Tibial artery (tissue), 4 donors: ENCODE measurements at places on chromosomes 2 and 18.

- no peak overlapping the region for H3K4me3 ChIP-seq
- H3K4me1 ChIP-seq: peaks cover 69% of the 10 kb centered on the region
- no peak for DNase-seq
- H3K36me3 ChIP-seq: peaks cover 10% of the 10 kb centered on the region
Measured at GRCh38 chr2:217944923-217945322, 57.9 kb downstream of the TNS1 start.

DNA sequence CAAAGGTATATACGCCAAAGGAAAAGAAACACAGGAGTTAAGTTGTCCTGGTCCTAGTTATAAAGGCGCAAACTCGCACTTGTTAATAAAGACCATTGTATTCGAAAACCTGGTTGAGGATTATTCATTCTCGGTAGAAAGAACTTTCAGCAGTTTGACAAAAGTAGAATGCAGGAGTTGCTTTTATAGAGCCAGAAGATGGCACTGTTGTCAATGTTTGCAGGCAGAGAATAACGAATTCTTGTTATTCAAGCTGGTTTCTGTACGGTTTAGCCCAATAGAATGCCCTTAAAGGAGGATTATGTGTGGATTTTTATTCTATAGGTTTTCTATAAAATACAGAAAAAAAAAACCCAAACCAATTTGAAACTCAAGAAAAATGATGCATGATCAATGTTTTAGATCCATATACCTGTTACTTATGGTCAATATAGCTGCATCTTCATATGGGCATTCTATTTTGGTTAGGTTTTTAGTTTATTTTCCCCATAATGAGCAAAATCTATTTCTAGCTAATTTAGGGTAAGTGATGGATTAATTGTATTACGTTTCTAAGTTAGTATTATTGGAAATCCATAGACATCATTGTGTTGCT, 510.3 kb downstream of the PLCL1 start:
- no peak overlapping the region for H3K27ac ChIP-seq
- H3K4me3 ChIP-seq: no peak overlapping the region
- no peaks in the 10 kb centered on the region for H3K36me3 ChIP-seq

DNA sequence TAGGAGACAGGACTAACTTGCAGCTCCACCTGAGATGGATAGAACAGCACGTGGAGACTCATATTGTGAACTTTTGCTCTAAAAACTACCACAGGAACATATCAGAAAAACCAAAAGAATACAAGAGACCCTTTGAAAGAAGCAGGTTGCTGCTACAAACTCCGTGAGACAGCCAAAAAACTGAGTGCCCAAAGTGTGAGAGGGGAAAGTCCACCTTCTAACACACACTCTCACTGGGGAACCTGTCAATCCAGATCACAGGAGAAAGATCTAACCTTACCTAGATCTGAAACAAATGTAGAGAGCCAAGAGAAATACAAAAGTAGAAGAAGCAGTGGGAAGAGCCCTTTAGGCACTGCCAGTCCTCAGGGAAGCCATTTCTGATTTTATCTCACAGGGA, 46.3 kb upstream of the SPOPL start:
- no peaks in the 10 kb centered on the region for H3K36me3 ChIP-seq
- no peak overlapping the region for H3K4me3 ChIP-seq
- no peak overlapping the region for H3K27ac ChIP-seq

GRCh38 chr2:223227338-223227737, 175.3 kb downstream of the KCNE4 start:
- H3K4me1 ChIP-seq: peaks cover 4% of the 10 kb centered on the region
- H3K27me3 ChIP-seq: no peaks in the 10 kb centered on the region
- H3K27ac ChIP-seq: no peak overlapping the region
- no peak for DNase-seq

DNA sequence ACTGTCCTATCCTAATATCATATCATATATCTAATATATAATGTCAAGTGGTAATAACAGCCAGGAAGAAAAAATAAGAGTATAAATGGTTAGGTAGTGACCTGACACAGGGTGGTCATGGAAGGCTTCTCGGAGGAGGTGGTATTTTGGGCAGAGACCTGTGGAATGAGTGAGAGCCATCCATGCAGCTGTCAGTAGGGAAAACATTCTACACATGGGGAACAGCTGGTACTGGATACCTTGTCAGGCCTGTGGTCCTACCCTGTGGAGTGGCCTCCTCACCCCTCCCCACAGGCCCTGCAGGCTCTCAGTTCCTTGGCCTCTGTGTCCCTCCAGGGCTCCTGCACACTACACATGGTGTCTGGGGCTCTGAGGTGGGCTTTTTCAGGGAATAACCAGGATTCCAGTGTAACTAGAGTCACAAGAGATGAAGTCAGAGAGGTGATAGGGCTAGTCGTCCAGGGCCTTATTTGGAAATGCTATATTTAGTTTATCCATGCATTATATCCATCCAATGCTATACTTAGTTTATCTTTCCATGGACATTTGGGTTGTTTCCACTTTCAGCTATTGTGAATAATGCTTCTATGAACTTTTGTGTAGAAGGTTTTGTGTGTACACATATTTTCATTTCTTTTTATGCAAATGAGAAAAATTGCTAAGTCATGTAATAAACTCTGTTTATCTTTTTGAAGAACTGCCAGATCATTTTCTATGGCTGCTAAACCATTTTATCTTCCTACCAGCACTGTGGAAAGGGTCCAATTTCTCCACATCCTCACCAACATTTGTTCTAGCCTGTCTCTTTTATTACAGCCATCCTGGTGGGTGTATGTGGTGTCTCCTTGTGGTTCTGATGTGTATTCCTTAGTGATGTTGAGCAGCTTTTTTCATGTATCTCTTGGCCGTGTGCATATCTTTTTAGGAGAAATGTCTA, 75.6 kb downstream of the TPGS2 start:
- H3K27ac ChIP-seq: peak overlapping the region; percentile 40
- H3K4me3 ChIP-seq: no peak overlapping the region
- H3K36me3 ChIP-seq: no peaks in the 10 kb centered on the region

DNA sequence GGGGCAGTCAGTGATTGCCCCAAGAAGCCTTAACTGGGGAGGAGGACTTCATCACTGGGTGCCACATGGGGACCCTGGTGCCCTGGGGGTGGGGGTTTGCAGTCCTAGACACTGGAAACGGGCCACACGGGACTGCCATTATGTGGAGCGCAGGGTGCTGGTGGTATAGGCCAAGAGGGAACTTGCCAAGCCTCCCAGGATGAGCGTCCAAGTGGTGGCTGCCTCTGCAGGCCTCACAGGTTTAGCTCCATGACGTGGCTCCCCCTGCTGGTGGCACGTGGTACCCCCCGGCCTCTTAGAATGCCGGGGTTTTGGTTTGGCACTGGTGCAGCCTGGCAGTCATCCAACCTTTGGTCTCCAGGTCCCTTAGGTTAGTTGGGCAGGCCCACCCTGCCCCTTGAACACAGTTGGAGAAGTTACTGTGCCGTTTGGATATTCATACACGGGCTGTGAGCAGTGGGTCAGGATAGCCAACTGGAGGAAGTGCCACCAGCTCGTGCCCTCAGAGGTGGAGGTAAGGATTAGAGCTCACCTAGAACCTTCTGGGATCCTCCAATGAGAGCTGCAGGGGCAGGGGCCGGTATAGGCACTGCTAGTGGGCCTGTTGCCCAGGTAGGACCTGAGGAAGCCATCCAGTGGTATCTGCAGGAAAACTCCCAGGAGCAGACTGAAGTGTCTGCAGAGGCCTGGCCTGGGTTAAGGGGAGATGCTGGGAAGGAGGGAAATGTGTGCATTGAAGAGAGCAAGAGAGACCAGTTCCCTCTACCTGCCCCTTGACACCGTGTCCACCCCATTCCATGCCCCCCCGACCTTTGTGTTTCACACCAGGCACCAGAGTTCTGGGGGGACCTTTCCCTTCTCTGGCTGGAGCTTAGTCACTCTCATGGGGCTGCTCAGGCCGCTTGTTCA, 5.7 kb downstream of the PTMA start:
- H3K36me3 ChIP-seq: peaks cover 17% of the 10 kb centered on the region
- peak overlapping the region; percentile 51 for H3K27ac ChIP-seq
- H3K4me1 ChIP-seq: peaks cover 48% of the 10 kb centered on the region
- H3K4me3 ChIP-seq: no peak overlapping the region
- H3K27me3 ChIP-seq: no peaks in the 10 kb centered on the region

DNA sequence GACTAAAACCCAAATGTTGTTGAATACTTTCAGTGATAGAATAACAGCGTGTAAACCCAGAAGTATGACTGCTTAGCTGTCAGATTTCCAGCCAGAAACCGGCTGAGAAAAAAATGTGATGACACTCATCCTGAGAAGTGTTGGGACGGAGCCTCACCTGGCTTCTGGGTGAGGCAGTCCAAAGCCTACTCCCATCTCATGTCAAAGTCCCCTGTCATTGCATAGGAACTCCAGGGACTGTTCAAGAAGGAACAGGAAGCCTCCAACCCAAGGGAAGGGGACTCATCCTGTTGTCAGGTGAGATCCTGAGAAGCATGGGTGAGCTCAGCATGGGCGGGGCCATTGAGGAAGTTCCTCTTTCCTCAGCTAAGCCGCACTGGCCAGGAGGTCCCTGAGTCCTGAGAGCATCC, 11.3 kb upstream of the CHRNA1 start:
- DNase-seq: no peak
- no peak overlapping the region for H3K27ac ChIP-seq
- H3K4me3 ChIP-seq: no peak overlapping the region
- H3K27me3 ChIP-seq: no peaks in the 10 kb centered on the region
- H3K4me1 ChIP-seq: no peaks in the 10 kb centered on the region

- DNase-seq: no peak
- H3K4me1 ChIP-seq: no peaks in the 10 kb centered on the region
- H3K27me3 ChIP-seq: peaks cover 15% of the 10 kb centered on the region
- no peak overlapping the region for H3K27ac ChIP-seq
Measured at GRCh38 chr2:239678186-239678490, 277.3 kb upstream of the HDAC4 start.

GRCh38 chr2:161943011-161943410, 131.0 kb downstream of the DPP4 start:
- no peak overlapping the region for H3K4me3 ChIP-seq
- H3K27me3 ChIP-seq: no peaks in the 10 kb centered on the region
- H3K4me1 ChIP-seq: no peaks in the 10 kb centered on the region
- DNase-seq: no peak
- no peaks in the 10 kb centered on the region for H3K36me3 ChIP-seq
- no peak overlapping the region for H3K27ac ChIP-seq

- no peaks in the 10 kb centered on the region for H3K27me3 ChIP-seq
- peaks cover 30% of the 10 kb centered on the region for H3K4me1 ChIP-seq
- H3K27ac ChIP-seq: no peak overlapping the region
- peaks cover 24% of the 10 kb centered on the region for H3K36me3 ChIP-seq
Measured at GRCh38 chr2:37085731-37086147, 1.4 kb downstream of the GPATCH11 start.

DNA sequence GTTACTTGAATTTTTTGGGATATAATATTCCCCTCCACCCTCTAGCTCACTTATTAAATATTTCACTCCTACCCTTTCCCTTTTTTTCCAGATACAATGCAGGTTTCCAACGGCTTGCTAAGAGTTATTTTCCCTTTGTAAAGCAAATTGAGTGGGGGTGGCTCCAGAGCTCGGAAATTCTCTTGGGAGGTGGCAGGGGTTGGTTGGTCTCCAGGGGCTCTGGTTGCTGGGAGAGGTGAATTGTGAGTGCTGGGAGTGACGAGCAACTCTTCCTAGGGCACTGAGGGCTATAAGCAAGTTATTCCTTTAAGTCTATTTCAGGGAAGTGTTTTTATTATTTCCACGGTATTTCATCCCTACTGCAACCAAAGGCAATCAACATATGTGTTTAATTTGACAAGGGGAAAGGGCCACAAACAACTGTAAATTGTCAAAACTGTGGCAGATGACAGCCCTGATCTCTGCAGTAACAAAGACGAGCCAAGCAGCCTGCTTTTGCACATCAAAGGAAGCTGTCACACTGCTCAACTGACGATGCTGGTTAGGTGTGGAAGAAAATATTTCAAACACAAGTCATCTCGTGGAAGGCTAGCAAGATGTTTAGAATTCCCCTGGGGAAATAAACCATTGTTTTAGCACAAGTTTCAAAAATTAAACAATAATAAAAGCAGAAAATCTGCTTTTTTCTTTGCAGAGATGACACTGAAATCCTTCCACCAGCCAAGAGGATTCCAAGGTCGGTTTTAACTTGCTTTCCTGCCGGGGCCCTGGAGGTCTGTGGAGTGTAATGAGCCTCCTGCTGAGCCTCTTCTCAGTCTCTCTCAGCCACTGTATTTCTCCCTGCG, 34.8 kb upstream of the ASXL2 start:
- H3K27ac ChIP-seq: no peak overlapping the region
- H3K4me3 ChIP-seq: no peak overlapping the region
- no peaks in the 10 kb centered on the region for H3K4me1 ChIP-seq

DNA sequence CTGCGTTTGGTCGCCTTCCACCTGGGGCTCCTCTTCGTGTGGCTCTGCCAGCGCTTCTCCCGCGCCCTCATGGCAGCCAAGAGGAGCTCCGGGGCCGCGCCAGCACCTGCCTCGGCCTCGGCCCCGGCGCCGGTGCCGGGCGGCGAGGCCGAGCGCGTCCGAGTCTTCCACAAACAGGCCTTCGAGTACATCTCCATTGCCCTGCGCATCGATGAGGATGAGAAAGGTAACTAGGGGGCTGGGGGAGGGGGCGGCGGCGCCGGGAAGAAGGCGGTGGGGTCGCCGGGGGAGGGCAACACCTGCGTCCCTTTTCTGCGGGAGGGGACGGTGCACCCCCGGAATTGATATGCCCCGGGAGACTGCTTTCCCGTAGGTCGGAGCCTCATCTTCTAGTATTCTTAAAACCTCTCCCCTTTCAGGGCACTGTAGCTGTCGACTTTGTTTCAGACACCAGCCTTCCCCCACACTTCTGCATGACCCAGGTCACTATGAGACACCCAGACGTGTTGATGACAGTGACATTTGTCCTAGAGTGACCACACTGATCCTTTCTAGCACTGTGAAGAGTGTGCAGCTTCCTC, 755 bp downstream of the SPAST start:
- H3K4me1 ChIP-seq: peaks cover 32% of the 10 kb centered on the region
- peak overlapping the region; percentile 95 for H3K4me3 ChIP-seq
- no peaks in the 10 kb centered on the region for H3K36me3 ChIP-seq
- H3K27ac ChIP-seq: peak overlapping the region; percentile 90

- no peaks in the 10 kb centered on the region for H3K27me3 ChIP-seq
- H3K36me3 ChIP-seq: no peaks in the 10 kb centered on the region
- no peak overlapping the region for H3K27ac ChIP-seq
- no peak overlapping the region for H3K4me3 ChIP-seq
- no peaks in the 10 kb centered on the region for H3K4me1 ChIP-seq
Measured at GRCh38 chr18:36697905-36698304, 130.9 kb downstream of the TPGS2 start.

GRCh38 chr2:216156822-216157221, 47.7 kb downstream of the XRCC5 start:
- no peak for DNase-seq
- H3K36me3 ChIP-seq: peaks cover 63% of the 10 kb centered on the region
- H3K27ac ChIP-seq: no peak overlapping the region
- H3K4me3 ChIP-seq: no peak overlapping the region
- H3K4me1 ChIP-seq: no peaks in the 10 kb centered on the region

GRCh38 chr2:9287400-9288045, 80.9 kb downstream of the ASAP2 start:
- H3K36me3 ChIP-seq: no peaks in the 10 kb centered on the region
- no peak overlapping the region for H3K4me3 ChIP-seq
- H3K4me1 ChIP-seq: peaks cover 55% of the 10 kb centered on the region

- no peak for DNase-seq
- H3K27me3 ChIP-seq: no peaks in the 10 kb centered on the region
- no peaks in the 10 kb centered on the region for H3K36me3 ChIP-seq
- no peaks in the 10 kb centered on the region for H3K4me1 ChIP-seq
- no peak overlapping the region for H3K27ac ChIP-seq
- H3K4me3 ChIP-seq: no peak overlapping the region
Measured at GRCh38 chr18:24582771-24583170, 122.3 kb downstream of the HRH4 start.

GRCh38 chr2:29215739-29216608, 100.8 kb downstream of the CLIP4 start:
- no peak overlapping the region for H3K27ac ChIP-seq
- no peak overlapping the region for H3K4me3 ChIP-seq
- H3K4me1 ChIP-seq: no peaks in the 10 kb centered on the region
- H3K27me3 ChIP-seq: no peaks in the 10 kb centered on the region
- peak; percentile 48 for DNase-seq
- no peaks in the 10 kb centered on the region for H3K36me3 ChIP-seq
